ENCODE measurements at places on chromosomes 4 and X.

GRCh38 chr4:102322736-102323135, 22.5 kb downstream of the SLC39A8 start:
- no peak for DNase-seq

DNA sequence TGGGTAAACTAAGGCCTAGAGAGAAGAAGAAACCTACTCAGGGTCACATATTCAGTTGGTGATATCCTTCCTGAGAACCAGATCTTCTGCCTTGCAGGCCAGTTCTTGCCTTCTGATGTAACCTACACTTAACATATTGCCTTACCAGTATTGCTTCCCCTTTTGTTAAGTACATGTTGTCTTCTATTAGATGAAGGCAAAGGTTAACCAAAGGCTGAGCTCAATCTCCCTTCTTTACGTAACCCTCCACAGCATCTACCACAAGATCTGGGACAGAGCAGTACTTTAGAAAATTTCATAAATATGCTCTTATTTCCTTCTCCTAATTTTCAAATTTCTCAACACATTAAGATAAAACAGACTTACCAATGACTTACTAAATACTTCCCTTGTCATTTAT, 474.4 kb downstream of the SH2D1A start:
- no peak for DNase-seq

GRCh38 chr4:87848622-87849351, 16.0 kb downstream of the MEPE start:
- peak; percentile 34 for DNase-seq

DNA sequence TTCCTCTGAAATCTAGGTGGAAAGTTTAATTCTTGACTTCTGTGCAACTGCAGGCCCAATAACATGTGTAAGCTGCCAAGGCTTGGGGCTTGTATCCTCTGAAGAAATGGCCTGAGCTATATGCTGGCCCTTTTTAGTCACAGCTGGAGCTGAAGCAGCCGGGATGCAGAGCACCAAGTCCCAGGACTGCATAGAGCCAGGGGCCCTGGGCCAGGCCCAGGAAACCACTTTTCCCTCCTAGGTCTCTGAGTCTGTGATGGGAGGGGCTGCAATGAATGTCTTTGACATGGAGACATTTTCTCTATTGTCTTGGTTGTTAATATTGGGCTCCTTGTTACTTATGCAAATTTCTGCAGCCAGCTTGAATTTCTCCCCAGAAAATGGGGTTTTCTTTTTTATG, 588.5 kb downstream of the CENPC start:
- no peak for DNase-seq

- DNase-seq, result no peak
Observed at GRCh38 chr4:11402192-11402591, 26.5 kb downstream of the HS3ST1 start.

- no peak for DNase-seq
Observed at GRCh38 chr4:159248384-159249178, 145.7 kb downstream of the RAPGEF2 start.

- no peak for DNase-seq
Observed at GRCh38 chr4:118076958-118077766, 42.9 kb downstream of the NDST3 start.

- no peak for DNase-seq
Observed at GRCh38 chr4:75142382-75142781, 209.5 kb downstream of the PARM1 start.

- no peak for DNase-seq
Observed at GRCh38 chr4:141220271-141220670, 424 bp upstream of the ZNF330 start.

DNA sequence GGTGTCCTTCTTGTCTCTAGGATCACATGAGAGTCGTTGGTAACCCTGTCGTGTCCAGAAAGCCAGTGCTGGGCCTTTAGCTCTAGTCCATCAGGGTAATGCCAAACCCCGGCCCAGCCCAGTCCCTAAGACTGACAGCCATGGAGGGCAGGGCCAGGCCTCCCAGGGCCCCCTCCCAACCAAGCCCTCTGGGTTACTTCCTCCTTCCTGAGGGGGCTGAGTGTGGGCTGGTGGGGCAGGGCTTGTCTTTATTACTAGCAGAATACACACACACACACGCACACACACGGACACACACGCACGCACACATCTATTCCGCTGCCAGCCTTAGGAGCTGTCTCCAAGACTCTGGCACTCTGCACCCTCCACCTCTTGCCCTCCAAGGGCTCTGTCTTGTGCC, 35.6 kb upstream of the CDKN2AIP start:
- DNase-seq, result no peak

DNA sequence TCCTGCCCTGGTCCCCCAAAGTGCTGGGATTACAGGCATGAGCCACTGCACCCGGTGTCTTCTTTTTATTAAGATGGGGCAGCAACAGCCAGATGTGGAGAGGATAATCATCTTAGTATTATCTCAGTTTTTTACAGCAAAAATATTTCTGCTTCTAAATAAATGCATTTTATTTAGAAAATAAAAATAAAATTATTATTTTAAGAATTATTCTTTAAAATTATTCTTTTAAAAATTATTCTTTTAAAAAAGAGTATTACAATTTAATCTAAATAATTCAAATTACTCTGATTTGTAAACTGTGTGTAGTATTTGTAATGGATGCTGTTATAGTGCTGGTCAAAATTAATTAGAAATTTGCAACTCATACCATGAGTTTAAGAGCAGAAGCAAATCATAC, 67.6 kb downstream of the ARFIP1 start:
- no peak for DNase-seq

DNA sequence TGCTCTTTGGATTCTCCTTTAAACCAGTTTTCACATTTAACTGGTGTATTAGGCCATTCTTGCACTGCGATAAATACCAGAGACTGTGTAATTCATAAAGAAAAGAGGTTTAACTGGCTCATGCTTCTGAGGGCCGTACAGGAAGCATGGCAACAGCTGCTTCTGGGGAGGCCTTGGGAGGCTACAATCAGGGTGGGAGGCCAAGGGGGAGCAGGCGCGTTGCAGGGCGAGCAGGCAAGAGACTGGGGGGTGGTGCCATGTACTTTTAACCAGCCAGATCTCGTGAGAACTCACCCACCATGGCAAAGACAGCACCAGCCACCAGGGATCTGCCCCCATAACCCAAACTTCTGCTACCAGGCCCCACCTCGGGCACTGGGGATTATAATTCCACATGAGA, 38.1 kb downstream of the RNF212 start:
- DNase-seq, result no peak

DNA sequence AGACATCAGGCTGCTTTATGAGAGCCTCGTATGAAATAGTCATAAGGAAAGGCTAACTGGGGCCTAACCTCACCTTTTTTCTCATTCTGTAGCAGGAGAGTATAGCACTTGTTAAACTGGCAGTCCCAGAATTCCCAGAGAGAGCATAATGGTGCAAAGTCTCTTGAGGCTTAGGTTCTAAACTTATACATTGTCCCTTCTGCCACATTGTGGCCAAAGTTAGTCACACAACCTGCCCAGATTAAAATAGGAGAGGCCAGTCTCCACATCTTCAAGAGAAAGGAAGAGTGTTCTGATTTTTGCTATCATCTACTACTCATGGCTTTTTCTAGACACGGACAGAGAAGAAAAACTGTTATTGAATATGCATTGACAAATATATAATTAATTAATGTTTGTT, 1588.9 kb upstream of the PCDH7 start:
- DNase-seq, result no peak

DNA sequence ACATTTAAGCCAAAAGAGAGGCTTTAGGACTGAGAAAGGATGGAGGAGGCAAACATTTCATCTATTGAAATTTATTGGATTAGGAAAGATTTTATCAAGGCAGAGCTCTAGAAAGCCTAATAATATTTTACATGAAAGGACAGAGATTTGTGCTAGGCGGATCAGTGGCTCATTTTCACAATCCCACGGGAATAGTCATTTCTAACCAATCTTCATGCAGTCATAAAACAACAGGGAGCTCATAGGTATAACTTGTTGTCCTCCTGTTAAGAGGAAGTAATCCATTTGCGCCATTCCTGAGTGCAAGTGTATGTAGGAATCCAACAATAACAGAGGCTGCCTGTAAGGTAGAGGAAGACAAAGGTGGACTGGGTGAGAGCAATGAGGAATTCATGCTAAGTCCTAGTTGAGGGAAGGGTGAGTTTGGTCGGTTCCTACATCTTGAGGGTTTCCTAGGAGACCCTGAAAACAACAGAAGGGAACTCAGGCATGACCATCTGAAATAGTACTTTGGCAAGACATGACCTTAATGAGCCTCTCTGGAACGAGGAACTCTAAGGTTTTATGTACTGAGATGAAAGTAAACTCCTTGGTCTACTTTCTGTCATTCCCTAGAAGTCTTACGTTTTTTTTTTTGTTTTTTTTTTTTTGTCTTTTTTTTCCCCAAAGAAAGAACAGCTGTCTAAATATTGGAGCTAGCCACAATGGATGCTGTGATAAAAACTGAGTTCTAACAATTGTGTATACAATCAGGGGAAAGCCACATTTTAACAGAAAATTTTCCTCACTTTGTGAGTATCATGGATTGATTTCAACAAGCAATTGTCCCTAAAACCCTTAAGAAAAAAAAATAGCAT, 89.7 kb downstream of the GEMIN8 start:
- no peak for DNase-seq

GRCh38 chr4:179586460-179586859, 2144.2 kb upstream of the AGA start:
- no peak for DNase-seq

GRCh38 chrX:10168226-10168625, 11.5 kb downstream of the CLCN4 start:
- no peak for DNase-seq

GRCh38 chrX:34866646-34867045, 76.0 kb upstream of the FAM47B start:
- no peak for DNase-seq

GRCh38 chr4:16417198-16417597, 190.9 kb upstream of the TAPT1 start:
- DNase-seq, result no peak

DNA sequence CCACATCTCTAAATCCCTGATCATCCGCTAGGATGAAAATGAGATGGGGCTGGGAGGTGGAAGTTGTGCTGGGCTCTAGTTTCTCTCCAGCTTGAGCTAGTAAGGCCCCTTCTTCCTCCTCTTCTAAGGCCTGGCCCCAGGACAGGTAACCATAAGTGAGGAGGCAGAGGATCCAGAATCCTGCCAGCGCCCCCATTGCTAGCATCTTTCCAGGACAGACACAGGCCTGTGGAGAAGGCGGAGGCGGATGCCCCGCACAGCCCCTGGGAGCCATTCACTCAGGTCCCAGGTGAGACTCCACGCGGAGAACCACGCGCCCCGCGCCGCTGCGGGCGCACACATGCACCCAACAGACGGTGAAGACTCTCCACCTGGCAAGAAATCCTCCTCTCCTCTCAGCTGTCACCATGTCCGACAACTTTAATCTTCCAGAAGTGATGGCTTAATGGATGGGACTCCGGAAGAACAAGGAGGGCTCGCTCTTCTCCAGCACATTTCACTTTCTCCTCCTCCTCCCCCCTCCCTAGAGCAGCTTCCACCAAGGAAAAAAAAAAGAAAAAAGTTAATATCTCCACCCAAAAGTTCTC, 793 bp downstream of the ARSJ start:
- DNase-seq, result no peak

DNA sequence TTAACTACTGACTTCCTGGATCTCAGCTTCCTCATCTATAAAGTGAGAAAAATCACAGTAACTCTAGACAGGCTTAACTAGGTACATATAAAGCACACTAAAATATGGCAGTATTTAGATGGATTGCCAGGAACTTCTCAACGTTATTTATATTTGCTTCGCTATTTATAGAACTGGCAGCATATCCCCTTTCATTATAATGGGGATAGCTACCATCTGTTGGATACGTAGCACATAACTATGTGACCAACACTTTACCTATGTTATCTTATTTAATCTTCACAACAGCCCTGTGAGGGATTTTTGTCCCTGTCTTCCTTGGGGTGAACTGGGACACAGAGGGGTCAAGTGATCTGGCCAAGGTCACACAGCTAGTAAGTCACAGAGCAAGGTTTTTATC, 64.6 kb downstream of the ENPEP start:
- DNase-seq, result no peak

DNA sequence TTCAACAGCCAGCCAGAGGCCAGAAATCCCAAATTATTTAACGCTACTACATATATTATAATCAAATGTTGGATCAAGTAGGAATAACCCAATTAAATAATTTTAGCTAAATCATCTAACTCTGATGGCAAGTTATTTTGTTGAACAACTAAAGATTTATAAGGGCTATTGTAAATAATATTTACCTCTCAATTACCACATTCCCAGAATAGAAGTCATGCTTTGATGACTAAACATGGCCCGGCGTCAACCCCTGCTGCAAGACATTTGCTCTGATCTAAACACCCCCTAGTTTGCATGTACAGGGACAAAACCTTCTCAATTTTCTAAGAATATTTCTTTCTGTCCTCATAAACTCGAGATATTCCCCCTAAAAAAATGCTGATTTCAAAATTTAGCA, 14.2 kb downstream of the VEGFC start:
- no peak for DNase-seq

- no peak for DNase-seq
Observed at GRCh38 chr4:10245751-10246150, 129.2 kb upstream of the WDR1 start.

DNA sequence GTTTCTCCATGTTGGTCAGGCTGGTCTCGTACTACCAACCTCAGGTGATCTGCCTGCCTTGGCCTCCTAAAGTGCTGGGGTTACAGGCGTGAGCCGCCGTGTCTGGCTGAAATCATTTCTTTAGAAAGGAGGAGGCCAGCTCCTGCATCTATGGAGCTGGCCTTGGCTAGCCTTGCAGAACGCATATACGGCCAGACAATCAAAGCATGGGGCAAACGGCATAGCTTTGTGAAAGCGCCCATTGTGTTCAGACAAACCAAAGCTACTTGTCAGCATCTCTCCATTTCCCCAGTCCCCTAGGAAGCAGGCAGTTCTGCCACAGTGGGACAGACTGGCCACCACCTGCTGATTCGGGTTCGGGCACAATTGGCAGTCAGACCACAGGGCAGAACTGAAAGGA, 48.9 kb upstream of the IQSEC2 start:
- no peak for DNase-seq

DNA sequence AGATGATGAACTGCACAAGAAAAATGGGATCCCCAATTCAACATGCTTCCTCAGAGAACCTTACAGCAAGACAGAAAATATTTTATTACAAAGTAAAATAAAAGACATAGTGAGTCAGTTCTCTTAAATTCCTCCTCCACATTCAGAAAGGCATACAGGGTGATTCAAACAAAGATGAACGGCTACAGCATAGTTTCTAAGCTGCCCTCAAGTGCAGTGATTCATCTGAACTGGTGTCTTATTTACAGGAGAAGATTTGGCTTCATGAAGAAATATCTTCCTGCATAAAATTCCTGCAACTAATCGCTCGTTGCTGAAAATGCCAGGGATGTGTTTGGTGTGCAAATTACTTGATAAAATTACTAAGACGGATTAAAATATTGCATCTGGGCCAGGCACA, 103.6 kb downstream of the PRKX start:
- no peak for DNase-seq

- no peak for DNase-seq
Observed at GRCh38 chr4:13700021-13700857, 72.7 kb upstream of the BOD1L1 start.

GRCh38 chrX:153627675-153628111, 19.3 kb upstream of the DUSP9 start:
- DNase-seq, result no peak
